Pancreas (tissue), 10 donors: ENCODE measurements at places on chromosomes 7 and 10. TPM values are rescaled to one million over a fixed set of nuclear protein-coding genes. Genes with fewer than 3 reads are reported as not detected.

The ADAM22 gene
- 1.0 TPM for polyA plus RNA-seq

The SLC13A1 gene
- polyA plus RNA-seq, result 0.04 TPM

The GGCT gene
- polyA plus RNA-seq, result 30.3 TPM

The AKR1C8 gene
- polyA plus RNA-seq, result not detected

DNA sequence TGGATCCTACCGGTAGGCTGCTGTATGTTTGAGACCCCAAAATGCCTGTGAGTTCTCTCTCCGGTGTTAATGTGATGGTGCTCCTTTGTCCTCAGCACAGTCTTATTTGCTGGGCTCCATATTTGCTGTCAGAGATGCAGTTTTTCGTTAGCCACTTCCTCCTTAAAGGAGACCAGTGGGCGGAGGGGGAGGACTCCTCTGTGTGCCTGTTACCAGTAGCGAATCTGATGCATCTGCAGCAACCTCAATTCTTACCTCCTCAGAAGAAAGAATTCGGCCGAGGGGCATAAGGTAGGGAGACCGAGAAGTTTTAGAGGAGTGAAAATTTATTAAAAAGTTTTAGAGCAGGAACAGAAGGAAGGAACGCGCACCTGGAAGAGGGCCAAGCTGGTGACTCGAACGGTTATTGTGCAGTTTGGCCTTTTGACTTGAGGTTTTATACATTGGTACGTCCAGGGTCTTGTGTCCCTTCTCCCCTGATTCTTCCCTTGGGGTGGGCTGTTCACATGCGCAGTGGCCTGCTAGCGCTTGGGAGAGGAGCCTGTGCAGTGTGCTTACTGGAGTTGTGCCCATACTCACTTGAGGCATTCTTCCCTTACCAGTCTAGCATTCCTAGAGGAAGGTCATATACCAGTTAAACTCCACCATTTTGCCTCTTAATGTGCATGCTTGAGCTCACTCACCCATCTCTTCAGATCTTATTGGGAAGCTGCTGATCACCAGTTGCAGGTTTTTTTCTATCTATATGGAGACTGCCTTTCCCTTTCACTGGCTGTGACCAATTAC, 49.5 kb downstream of the GNAI1 start:
- DNase-seq, result no peak

The ZNF425 gene
- 1.1 TPM for polyA plus RNA-seq

GRCh38 chr10:93299195-93299594, 182.9 kb downstream of the MYOF start:
- DNase-seq, result no peak

- no peak for DNase-seq
Measured at GRCh38 chr10:9833942-9834341, 1183.7 kb upstream of the CELF2 start.

The EPHB4 gene
- 20.5 TPM for polyA plus RNA-seq

DNA sequence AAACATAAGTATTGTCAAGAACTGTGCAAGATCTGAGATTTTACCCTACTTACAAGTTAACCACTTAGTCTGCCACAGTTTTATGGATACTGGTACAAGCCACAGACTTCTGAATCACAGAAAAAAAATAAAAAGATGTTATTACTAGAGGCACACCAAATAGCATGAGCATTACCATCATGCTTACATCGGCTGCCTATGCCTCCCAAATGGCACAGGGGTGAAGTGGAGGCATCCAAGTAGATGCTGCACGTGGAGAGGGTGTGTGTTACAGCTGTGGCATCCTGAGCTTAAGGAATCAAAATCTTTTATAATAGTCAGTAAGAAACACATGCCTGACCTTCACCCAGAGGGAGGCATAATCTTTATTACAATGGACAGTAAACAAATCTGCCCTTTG, 207.8 kb downstream of the TFEC start:
- no peak for DNase-seq

- no peak for DNase-seq
Measured at GRCh38 chr10:100303724-100304319, 17.3 kb upstream of the BLOC1S2 start.

The STAG3 gene
- polyA plus RNA-seq, result 0.99 TPM

DNA sequence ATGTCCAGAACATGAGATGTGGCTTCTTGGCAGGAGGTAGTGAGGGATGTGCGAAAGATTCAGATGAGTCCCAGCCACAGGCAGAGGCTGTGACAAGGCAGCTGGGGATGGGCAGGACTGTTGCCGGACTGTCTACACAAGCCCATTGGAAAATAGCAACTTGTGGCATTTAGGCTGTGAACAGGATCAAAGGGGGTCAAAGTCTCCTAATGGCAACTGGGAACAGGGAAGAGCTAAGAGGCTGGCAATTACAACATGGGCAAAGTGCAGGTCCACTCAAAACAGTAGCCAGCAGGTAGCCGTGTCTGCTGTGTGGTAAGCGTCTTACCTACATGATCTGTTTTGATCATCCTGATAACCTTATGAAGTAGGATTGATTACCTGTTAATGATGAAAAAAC, 254.2 kb upstream of the ZNF32 start:
- no peak for DNase-seq

- no peak for DNase-seq
Measured at GRCh38 chr10:125828311-125828710, 5.0 kb downstream of the BCCIP start.
